Stimulated activated CD4-positive, alpha-beta T cell treated with anti-CD3 and anti-CD28 coated beads, Interleukin-15, amount 100 ng/mL, for 24 hours (primary cell): ENCODE measurements at places on chromosomes 6 and 20.
A peak's percentile ranks its signal among the peaks of the same experiment; 100 is the strongest.

- DNase-seq, result peak; percentile 87
These were observed 44.9 kb downstream of the OR2B2 start for GRCh38 chr6:27867051-27867944.

- no peak for DNase-seq
These were observed 159.7 kb upstream of the ZNF337 start for GRCh38 chr20:25856256-25856884.

GRCh38 chr6:110930781-110931180 lies 27.7 kb upstream of the GTF3C6 start:
- DNase-seq, result no peak

- no peak for DNase-seq
These were observed 32.5 kb upstream of the NKAIN2 start for GRCh38 chr6:123771126-123771525.

DNA sequence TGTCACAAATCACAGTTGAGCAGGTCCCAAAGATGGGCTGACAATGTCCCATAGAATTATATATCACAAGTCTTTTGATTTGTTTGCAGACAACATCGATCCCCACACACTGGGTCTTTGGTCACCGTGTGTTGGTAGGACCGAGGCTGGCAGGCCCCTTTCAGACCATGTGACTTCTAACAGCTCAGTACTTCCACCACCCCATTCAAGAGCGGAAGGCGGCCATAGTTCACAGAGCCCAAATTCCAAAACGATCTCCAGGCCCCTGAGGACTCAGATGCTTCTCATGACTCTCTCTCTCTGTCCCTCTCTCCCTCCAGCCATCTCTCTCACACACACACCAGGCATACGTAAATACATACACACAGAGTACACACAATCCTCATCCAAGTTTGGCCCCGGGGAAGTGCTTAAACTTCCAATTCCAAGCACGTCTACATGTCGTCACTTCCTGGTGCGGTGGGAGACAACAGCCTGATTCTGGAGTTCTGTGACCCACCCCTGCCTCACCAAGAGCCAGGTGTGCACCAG lies 155.9 kb upstream of the INSM1 start:
- no peak for DNase-seq

DNA sequence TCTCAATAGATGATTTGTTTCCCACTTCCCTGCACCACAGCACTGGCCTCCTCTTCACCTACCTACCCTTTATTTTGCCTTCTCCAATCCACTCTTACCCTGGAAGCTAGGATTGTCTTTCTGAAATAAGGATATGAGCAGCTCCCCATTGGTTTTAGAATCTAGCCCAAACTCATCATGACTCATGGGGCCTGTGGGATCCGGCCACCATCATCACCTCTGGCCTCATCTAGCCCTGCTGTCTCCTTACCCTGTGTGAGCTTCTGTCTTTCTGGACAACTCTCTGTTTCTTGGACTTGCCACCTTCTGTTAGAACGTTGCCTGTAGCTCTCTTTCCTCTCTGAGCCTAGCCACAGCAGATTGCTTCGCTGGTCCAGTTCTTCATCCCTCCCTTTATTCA lies 277.1 kb downstream of the PAX1 start:
- no peak for DNase-seq

DNA sequence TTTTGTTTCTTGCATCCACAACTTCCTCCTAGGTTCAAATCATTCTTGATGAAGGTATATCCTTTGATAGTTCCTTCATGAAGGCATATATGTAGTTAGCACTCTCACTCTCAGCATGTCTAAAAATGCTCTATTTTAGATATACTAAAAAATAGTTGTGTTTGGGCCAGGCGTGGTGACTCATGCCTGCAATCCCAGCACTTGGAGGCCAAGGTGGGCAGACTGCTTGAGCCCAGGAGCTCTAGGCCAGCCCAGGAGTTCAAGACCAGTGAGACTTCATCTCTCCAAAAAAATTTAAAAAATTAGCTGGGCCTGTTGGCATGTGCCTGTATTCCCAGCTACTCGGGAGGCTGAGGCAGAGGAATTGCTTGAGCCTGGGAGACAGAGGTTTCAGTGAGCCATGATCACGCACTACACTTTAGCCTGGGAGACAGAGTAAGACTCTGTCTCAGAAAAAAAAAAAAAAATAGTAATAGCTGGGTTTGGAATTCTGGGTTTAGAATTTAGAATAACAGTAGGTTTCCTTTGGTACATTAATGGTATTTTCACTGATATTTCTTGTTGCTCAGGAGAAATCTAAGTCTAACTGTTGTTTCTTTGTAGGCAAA lies 7.0 kb downstream of the SERAC1 start:
- DNase-seq, result no peak

- DNase-seq, result no peak
These were observed 270.9 kb upstream of the JARID2 start for GRCh38 chr6:14974792-14975470.

- no peak for DNase-seq
These were observed 8.3 kb upstream of the CEBPB start for GRCh38 chr20:50182346-50182745.

DNA sequence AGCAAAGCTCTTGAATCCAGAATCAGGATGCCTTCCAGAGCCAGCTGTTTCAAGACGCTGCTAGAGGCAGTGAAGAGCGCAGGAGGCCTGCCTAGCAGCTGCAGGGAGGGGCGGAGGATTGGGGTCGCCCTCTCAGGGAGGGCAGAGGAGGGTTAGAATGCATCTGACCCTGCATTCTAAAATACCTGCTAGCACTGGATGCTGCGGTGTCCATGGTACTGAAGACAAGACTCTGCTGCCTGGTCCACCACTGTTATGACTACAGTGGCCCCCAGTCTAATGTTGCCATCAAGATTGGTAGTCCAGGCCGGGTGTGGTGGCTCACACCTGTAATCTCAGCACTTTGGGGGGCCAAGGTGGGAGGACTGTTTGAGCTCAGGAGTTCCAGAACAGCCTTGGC lies 193.7 kb upstream of the PROKR2 start:
- DNase-seq, result no peak

DNA sequence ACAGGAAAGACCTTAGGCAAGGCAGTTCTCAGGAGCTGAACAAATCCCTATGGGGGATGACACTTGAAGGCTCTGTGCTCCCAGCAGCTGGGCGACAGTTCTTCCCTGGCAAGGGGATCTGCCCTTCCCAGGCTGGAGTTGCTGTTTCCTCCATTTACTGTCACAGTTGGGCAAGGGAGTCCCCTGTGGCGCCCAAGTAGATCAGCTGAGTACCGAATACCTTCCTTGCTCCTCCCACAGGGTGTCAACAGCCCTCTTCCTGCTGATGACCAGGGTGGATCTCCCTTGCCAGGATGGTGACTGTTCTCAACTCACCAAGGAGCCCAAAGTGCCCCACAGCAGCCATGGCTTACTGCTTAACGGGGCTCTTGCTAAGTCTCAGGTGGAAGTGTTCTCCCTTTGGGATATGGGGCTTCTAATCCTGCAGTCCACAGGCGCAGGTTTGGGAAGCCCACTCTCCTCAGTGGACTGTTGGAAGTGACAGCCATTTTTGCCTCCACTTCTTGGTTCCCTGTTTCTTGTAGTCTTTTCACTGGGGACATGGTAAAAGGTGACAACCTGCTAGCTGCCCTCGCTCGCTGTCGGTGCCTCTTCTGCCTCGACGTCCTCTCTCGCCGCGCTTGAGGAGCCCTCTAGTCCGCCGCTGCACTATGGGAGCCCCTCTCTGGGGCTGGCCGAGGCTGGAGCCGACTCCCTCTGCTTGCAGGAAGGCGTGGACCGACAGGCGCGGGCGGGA lies 5.7 kb upstream of the PSMG4 start:
- DNase-seq, result no peak

GRCh38 chr20:4267242-4267641 lies 251.9 kb upstream of the RNF24 start:
- no peak for DNase-seq

- no peak for DNase-seq
These were observed 274.8 kb downstream of the LRFN2 start for GRCh38 chr6:40312213-40313015.

DNA sequence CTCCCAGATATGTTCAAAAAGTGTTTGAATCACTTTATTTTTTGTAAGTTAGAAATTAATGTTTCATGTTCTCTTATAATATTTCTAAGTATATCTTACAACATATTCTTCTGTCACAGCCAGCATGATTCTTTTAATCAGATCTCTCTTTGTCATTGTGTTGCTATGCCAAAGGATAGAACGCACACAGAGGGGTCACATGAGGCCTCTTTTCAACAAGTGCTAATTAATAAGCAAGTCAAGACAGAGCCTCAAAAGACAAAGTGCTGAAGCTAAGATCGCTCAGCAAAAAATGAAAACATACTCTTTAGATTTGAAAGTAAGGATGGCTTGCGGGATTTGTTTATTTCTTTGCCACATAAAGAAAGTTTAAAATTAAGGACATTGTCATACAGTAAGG lies 508.8 kb upstream of the PTCHD4 start:
- no peak for DNase-seq

- no peak for DNase-seq
These were observed 253.3 kb upstream of the ECI2 start for GRCh38 chr6:4388675-4389074.

- DNase-seq, result no peak
These were observed 186.7 kb upstream of the VGLL2 start for GRCh38 chr6:117078624-117079023.

DNA sequence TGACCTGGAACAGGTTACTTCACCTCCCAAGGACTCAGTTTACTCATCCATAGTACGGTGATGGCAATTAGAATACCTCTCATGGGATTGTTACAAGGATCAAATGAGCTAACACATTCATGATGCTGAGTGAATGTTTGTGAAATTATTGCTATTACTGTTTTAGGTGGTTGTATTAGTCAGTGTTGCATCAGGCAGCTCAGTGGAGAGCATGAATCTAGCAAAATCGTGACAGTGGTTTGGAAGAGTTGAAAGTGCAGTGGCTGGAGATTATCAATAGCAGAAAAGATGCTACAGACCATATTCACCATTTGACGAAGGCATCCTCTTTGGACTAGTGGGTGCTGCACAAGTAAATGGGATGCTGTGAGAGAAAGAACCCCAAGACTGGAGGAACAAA lies 50.4 kb upstream of the CTNNBL1 start:
- DNase-seq, result no peak
